Aorta (tissue), 5 donors: ENCODE measurements at places on chromosomes 3 and 15.

DNA sequence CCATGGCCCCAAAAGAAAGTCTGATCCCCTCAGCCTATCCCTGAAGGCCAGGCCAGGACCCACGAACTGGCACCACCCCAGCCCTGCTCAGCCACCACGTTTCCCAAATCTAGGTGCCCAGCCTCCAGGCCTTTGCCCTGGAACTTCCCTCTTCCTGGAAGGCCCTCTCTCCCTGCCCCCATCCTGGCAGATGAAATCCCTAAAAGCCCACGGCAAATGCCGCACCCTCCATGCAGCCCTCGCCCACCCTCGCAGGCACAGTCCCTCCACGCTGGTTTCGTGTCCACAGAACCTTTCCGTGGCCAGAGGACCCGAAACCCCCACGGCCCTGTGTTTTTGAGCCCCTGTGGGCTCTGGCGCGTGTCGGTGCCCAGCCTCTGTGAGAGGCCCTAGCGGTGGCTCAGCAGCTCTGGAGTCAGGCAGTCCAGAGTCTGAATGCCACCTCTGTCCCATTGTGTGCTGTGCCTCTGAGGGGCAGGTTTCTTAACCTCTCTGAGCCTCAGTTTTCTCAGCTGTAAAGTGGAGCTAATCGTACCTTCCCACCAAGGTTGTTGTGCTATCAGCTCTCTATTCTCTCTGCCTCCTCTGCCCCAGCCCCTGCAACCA is 138.5 kb upstream of the IQSEC1 start:
- no peaks in the 10 kb centered on the region for H3K4me1 ChIP-seq
- H3K27me3 ChIP-seq = no peaks in the 10 kb centered on the region
- no peak overlapping the region for H3K27ac ChIP-seq
- no peak for DNase-seq
- no peak overlapping the region for H3K4me3 ChIP-seq

DNA sequence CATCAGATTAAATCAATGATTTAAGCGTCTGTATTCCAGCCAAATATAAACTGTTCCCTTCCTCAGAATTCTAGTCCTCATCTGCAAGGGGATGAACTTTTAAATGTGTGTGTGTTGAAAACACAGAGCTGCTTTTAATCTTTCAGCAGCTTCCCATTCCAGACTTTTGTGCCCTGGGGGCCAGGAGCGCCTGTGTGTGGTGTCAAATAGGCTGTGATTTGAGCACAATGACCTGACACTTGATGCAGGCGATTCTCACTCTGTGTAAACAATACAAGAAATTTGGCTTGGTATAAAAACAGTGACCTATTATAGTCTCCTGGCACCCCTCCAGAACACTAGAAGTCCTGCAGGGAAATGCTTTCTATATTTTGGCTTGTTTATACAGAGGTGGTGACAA is 274.6 kb upstream of the ROPN1 start:
- H3K4me3 ChIP-seq = no peak overlapping the region
- H3K27ac ChIP-seq = no peak overlapping the region
- H3K36me3 ChIP-seq = peaks cover 4% of the 10 kb centered on the region
- H3K27me3 ChIP-seq = no peaks in the 10 kb centered on the region
- peaks cover 13% of the 10 kb centered on the region for H3K4me1 ChIP-seq

GRCh38 chr15:79035814-79036213 is 54.8 kb downstream of the RASGRF1 start:
- DNase-seq = no peak
- H3K4me3 ChIP-seq = no peak overlapping the region
- H3K27ac ChIP-seq = no peak overlapping the region
- no peaks in the 10 kb centered on the region for H3K4me1 ChIP-seq

- no peak overlapping the region for H3K27ac ChIP-seq
- DNase-seq = no peak
- H3K27me3 ChIP-seq = no peaks in the 10 kb centered on the region
- H3K36me3 ChIP-seq = no peaks in the 10 kb centered on the region
- H3K4me1 ChIP-seq = no peaks in the 10 kb centered on the region
Measured at GRCh38 chr3:134610432-134611385, 40.1 kb downstream of the KY start.

GRCh38 chr3:13040361-13041074 is 32.7 kb downstream of the IQSEC1 start:
- no peaks in the 10 kb centered on the region for H3K27me3 ChIP-seq
- DNase-seq = no peak
- no peaks in the 10 kb centered on the region for H3K4me1 ChIP-seq
- H3K36me3 ChIP-seq = no peaks in the 10 kb centered on the region

DNA sequence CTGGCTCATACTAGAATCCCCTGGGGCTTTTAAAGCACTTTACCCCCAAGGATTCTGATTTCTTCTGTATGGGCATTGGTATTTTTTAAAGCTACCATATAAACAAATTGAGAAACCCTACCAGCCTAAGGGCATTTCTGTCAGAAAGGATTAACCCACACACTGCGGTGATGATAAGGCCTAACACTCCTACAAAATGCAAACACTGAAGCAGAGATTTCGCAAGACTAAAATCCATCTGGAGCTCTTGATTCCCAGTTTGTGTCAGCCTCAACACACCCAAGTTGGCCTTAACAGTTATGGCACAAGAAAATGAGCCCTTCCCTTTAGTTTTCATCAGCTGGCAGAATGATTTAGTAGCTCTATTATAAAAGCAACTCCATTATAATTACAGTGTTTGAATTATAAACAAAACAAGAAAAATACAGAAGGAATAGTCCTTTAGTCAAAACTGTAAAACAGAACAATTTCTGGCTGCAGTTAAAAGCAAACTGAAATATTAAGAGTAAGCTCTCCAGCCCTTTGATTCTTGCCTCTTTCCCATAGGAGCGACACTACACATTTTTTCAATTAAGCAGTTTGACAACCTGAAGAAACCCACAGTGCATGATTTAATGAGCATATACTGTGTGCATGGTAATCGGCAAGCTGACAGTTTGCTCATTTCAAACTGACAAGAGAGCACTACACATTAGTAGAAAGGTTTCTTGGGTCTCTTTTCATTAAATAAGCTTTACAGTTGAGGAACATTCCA is 441.2 kb downstream of the FHIT start:
- H3K4me1 ChIP-seq = no peaks in the 10 kb centered on the region
- H3K4me3 ChIP-seq = no peak overlapping the region
- H3K27ac ChIP-seq = no peak overlapping the region
- no peak for DNase-seq
- H3K27me3 ChIP-seq = no peaks in the 10 kb centered on the region

DNA sequence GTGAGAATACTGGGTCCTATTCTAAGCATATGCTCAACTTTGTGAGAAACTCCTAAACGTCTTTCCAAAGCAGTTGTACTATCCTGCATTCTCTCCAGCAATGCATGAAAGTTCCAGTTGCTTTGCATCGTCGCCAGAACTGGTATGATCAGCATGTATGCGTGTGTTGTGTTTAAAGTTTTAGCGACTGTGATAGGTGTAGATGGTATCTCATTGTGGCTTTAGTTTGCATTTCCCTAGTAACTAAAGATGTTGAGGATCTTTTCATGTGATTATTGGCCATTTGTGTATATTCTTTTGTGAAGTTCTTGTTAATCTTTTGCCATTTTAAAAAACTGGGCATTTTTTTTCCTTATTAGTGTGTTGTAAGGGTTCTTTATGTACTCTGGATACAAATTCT is 115.1 kb downstream of the SPATA16 start:
- H3K4me1 ChIP-seq = no peaks in the 10 kb centered on the region
- no peak for DNase-seq
- H3K36me3 ChIP-seq = no peaks in the 10 kb centered on the region

- H3K4me3 ChIP-seq = no peak overlapping the region
- H3K27me3 ChIP-seq = no peaks in the 10 kb centered on the region
- no peak for DNase-seq
- H3K27ac ChIP-seq = no peak overlapping the region
- H3K36me3 ChIP-seq = no peaks in the 10 kb centered on the region
- H3K4me1 ChIP-seq = no peaks in the 10 kb centered on the region
Measured at GRCh38 chr15:51243774-51244173, 94.6 kb downstream of the CYP19A1 start.

DNA sequence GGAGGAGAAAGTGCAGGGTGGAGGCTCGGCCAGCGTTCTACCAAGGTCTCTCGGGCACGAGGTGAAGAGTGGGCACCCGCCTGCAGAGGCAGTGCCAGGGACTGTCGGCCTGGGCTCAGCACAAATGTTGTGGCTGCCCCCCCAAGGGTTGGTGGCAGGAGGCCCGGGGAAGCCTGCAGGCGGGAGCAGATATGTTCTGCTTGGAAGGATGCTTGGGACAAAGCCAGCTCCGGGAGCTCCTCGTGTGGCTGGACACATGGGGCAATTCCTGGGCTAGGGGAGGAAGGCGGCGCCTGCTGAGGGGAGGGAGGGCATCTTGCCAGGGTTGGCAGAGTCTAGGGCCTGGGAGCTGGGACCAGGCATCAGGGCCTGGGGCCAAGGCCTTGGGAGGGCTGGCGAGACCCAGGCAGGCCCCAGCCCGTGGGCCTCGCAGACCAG is 30.4 kb upstream of the FBLN2 start:
- no peak overlapping the region for H3K4me3 ChIP-seq
- H3K27ac ChIP-seq = no peak overlapping the region
- peak; percentile 84 for DNase-seq
- H3K36me3 ChIP-seq = no peaks in the 10 kb centered on the region
- no peaks in the 10 kb centered on the region for H3K27me3 ChIP-seq

DNA sequence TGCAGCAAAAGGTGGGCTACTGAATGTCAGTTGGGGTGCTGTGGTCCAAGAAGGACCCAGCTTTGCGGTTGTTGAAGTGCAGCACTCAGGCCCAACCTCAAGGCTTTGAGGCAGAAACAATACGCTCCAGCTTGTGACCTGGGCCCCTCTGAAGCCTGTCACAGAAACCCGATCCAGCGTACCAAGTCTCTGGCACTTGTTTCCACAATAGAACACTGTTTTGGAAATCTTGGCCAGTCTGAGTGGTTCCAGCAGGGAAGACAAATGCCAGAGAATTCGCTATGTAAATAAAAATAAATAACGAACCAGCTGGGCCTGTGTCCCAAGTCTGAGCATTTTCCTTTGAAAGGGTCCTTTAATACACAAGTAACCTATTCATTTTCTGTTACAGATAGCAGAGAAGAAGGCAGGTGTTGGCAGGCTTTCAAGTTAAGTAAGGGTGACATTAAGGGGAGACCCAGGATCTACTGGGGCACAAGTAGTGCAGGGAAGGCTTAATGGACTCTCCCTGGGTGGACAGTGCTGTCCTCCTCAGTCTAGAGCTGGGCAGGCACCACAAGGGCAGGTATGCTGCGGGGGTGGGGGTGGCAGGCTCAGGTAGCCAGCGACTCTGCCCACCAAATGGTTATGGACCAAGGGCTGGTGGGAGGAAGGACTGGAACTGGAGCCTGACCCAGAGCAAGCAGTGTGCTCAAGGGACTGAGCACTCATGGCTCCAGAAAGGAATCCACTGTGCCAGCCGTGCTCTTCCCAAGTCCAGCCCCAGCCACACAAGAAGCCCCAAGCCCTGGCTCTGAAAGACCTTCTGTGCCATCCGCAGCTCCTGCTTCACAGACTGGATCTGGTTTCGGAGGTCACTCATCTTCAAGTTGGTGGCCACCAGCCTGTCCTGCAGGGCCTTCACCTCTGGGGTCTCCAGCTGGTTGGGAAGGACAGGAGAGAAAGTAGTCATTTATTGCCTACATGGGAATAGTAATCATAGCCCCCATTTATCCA is 26.3 kb downstream of the CCDC13 start:
- H3K4me3 ChIP-seq = no peak overlapping the region
- H3K27ac ChIP-seq = peak overlapping the region; percentile 97
- H3K4me1 ChIP-seq = peaks cover 6% of the 10 kb centered on the region
- no peak for DNase-seq
- H3K27me3 ChIP-seq = no peaks in the 10 kb centered on the region

GRCh38 chr3:71185733-71186455 is 397.6 kb downstream of the FOXP1 start:
- H3K27me3 ChIP-seq = no peaks in the 10 kb centered on the region
- H3K36me3 ChIP-seq = no peaks in the 10 kb centered on the region
- no peak overlapping the region for H3K4me3 ChIP-seq
- H3K27ac ChIP-seq = no peak overlapping the region
- DNase-seq = no peak

DNA sequence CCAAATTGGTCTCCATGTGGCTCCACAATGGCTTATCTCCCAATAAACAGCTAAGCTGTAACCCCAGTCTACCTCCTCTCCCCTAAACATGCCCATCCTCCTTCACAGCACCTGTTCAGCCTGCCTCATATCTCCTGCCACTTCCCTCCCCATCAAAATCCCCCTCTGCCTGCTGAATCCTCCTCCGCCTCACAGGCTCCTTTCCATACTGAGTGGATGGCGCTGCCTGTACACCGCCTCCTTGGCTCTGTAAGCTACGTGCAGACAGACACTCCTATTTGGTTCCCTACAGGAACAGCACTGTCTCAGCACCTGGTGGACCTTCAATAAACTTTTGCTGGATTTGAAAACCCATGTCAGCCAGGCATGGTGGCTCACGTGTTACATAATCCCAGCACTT is 53.7 kb downstream of the ADCY5 start:
- no peaks in the 10 kb centered on the region for H3K36me3 ChIP-seq
- no peaks in the 10 kb centered on the region for H3K27me3 ChIP-seq
- H3K4me3 ChIP-seq = no peak overlapping the region
- peak; percentile 16 for DNase-seq
- H3K27ac ChIP-seq = peak overlapping the region; percentile 38

DNA sequence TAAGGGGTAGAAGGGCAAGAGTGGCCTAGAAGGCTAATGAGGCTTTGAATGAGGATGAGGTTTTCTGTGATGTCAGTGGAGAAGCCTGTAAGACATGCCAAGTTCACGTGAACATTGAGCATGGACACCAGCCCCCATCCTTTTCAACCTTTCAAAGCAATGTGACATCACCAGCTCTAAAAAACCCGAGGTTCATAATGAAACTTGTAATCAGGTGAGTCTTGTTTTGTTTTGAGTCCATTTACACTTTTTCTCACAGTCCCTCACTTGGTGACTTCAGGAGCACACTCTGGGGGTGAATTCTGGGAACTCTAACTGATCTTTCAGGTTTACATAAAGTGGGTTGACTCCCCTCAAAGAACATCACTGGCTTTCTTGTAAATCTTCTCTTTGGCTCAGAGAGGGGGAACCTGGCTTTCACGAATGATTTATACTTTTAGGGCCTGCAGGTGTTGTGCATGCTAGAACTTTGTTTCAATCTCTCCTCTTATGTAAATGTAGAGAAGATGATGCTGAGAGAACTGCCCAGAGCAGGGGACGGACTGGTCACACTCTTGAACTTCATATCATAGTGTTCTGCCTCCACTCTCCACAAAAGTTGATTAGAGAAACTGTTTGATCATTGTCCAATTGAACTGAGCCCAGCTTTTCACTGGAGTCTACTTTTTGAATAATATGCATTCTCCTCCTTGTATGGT is 224.7 kb upstream of the SATB1 start:
- no peak for DNase-seq
- no peak overlapping the region for H3K4me3 ChIP-seq
- H3K27ac ChIP-seq = no peak overlapping the region
- H3K4me1 ChIP-seq = no peaks in the 10 kb centered on the region

- H3K27ac ChIP-seq = peak overlapping the region; percentile 52
- no peaks in the 10 kb centered on the region for H3K27me3 ChIP-seq
- H3K4me3 ChIP-seq = peak overlapping the region; percentile 88
- H3K4me1 ChIP-seq = no peaks in the 10 kb centered on the region
Measured at GRCh38 chr3:127671523-127672428, 976 bp upstream of the ABTB1 start.
